OCI-M1 (cell line): ENCODE measurements at places on chromosomes 5 and 9.
A peak's percentile ranks its signal among the peaks of the same experiment; 100 is the strongest.

DNA sequence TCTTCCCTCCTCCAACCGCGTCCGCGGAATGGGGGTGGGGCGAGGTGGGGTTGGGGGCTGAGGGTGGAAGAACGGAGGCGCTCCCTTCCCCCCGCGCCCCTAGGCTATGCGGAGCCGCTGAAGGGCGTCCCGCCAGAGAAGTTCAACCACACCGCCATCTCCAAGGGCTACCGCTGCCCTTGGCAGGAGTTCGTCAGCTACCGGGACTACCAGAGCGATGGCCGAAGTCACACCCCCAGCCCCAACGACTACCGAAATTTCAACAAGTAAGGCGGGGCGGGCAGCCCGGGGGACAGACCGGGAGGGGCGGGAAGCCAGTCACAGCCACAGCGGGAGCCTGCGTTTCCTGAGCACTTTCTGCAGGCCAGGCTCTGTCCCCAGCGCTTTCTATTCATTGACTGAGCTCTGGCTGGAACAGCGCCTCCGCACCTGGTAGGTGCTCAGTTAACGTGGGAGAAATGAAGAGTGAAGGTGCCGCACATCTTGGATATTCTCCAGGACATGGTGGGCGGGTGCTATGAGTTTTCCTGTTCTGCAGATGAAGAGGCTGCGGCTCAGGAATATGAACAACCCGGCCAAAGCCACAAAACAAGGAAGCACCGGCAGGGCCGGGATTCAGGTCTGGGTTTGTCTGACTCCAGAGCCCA is 11.3 kb downstream of the MYOZ3 start:
- DNase-seq, result no peak

DNA sequence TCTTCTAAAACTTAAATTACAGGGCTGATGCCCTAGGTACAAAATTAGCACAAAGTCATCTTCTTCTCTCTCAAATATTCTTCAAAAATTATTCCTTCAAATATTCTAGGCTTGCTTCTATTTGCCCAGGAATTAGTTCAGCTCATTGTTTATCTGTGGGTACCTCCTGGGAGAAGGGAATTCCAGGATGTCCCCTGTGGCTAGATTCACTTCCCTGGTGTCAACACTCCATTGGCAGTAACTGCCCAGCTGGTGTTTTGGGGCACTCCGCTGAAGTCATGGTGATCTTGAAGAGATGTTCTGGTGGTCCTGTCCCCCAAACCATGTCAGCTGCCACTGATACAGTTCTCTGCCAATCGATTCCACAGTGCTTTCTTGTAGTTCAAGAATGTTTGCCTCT is 26.2 kb upstream of the TGFBR1 start:
- no peak for DNase-seq

DNA sequence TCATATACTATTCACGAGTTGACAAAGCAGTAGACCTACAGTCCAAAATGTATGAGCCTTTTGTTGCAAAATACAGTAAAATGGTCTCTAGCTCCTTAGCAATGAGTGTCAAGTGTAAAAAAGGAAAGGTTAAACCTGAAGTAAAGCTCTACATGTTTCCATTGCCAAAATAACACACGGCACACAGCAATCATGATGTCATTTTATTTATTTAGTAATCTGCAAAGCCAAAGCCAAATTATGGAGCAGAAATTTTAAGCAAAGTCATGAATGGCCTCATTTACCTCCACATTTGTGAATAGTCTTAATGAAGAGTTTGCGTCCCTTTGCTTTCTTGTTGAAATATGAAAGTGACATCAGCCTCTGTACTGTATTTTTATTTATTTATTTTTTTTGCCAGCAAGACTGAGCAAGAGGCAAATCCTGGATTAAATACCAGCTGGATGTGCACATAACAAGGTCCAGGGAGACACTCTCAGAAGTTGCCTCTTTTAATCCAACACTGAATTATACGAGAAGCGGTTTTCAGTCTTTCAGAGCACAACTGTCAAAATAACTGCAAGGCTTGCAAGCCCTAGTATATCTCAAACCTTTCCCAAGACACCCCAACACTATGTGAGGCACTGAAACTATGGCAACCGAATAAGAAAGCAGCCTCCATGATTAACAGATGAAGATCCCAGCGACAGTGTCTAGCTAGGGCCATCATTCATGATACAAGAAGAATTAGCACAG is 9.7 kb downstream of the SEMA6A start:
- no peak for DNase-seq

DNA sequence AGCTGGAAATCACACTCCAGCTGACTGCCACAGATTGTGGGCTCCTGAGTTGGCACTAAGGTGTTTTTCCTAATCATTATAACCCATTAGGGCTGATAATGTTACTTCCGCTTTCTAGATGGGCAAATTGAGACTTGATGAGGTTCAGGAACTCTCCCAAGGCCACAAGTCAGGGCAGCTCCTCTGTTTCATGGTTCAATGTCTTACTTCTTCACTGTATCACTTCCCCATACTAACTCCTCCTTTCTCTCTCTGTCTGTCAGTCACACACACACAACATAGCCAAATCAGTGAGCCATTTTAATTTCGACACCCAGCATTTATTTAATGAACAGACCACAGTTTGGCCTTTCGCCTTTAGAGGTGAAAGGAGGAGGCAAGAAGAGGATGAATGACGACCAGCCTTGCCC is 17.8 kb upstream of the TRAF1 start:
- no peak for DNase-seq

GRCh38 chr5:65727491-65728156 is 5.6 kb downstream of the NLN start:
- no peak for DNase-seq

DNA sequence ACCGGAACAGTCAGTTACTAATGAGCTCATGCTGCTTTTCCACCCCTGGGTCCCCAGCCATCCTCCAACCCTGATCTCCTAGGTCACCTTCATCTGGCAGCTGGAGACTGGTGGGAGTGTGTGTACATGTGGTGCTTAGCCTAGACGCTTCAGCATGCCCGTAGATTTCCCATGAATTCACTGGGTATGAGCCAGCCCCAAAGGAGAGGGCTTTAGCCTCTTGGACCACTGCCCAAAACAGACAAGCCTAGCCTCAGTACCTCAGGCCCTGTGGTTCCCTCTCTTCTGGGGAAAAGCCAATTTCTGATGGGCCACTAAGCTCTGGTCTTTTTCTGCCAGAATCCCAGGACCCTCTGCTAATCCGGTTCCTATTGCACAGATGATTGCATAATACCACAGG is 48.0 kb upstream of the ASTN2 start:
- no peak for DNase-seq

GRCh38 chr9:20043461-20043860 is 254.6 kb upstream of the SLC24A2 start:
- DNase-seq, result peak; percentile 48

GRCh38 chr9:77816641-77817341 is 168.7 kb upstream of the GNA14 start:
- DNase-seq, result no peak

GRCh38 chr5:1834721-1835429 is 33.7 kb downstream of the NDUFS6 start:
- DNase-seq, result no peak

- DNase-seq, result peak; percentile 19
These were observed 258.8 kb upstream of the CHD1 start for GRCh38 chr5:99187611-99188010.
